HS-5 (cell line): ENCODE measurements at places on chromosomes 13 and 19.

DNA sequence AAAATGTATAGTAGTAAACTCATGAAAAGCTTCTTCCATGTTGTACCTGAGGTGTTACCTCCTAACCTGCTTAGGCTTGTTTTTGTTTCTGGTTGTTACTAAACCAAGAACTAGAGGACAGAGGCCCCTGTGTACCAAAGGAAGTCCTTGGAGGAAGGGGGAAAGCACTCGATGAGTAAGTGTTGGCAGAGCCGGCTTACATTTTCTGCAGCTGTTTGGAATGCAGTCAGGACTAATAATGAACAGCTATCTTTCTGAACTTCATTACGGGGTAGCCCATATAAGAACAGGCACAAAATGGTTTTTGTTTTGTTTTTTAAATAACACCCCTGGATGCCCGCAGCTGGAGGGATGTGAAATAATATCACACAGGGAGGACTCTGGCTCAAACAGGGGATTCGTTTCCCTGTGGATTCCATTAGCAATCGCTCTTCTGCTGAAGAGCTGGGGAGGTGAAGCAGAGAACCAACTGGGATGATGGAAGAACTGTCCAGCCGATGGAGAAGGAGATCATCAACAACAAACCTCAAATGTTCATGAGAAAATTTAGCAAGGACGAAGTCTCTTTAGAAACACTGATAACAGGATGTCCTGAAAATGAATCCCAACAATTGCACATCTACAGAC lies 214.2 kb upstream of the MAB21L1 start:
- DNase-seq: no peak

GRCh38 chr13:93412676-93413075 lies 186.1 kb downstream of the GPC6 start:
- DNase-seq: no peak

DNA sequence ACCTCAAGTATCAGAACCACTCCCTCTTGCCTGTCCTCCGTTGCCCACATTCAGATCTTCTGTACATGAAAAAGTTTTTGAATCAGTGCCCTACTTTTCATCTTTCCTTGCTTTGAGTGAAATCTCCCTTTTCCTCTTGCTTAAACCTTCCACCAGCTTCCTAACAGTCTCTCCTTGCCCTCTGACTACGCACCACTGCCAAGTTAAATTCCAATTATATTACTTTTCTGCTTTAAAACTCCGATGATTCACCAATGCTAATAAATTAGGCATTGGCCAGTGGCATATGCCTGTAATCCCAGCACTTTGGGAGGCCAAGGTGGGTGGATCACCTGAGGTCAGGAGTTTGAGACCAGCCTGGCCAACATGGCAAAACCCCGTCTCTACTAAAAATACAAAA lies 30.7 kb upstream of the RFXAP start:
- DNase-seq: peak; percentile 20

GRCh38 chr13:93767917-93768409 lies 541.4 kb downstream of the GPC6 start:
- no peak for DNase-seq

GRCh38 chr13:51818276-51818675 lies 14.3 kb upstream of the DHRS12 start:
- DNase-seq: no peak

- DNase-seq: no peak
Measured at GRCh38 chr13:87878706-87879105, 207.5 kb downstream of the SLITRK5 start.

- no peak for DNase-seq
Measured at GRCh38 chr19:9835507-9835949, 410 bp downstream of the PIN1 start.

DNA sequence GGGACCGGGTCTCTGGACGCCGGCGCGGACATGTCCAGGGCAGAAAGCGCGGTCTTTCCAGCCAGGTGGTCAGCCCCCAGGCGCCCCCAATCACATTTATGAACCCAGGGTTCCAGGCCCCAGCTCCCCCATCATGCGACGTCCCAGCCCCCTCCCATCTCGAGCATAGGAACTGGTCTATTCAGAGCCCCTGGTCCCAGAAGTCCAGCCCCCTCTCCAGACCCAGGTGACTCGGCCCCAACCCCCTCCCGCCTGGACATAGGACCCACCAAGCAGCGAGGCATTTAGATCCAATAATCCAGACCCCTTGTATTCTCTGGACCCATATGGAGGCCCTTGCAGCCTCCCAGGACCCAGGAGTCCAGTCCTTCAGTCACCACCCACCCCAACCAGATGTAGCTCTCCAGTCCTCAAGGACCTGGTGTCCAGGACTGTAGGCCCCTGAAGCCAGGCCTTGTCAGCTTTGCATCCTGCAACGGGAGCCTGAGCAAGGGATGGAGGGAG lies 501 bp downstream of the APLP1 start:
- DNase-seq: no peak

DNA sequence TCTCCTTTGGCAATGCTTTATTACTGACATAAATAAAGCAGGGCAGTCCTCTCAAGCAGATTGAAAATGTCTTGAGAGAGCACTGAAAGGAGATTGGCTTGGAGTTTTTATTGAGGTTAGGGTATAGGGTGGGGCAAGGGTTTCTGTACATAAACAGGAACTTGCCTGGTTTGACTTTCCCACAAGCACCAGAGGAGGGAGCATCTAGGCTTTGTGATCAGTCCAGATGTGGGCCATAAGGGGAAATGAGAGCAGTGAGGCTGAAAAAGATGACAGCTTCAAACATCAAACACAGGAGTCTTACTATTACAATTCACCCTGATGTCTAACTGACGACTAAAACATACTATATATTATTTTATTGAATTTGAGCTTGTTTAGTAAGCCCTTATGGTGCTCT lies 260.9 kb downstream of the MTUS2 start:
- DNase-seq: no peak

DNA sequence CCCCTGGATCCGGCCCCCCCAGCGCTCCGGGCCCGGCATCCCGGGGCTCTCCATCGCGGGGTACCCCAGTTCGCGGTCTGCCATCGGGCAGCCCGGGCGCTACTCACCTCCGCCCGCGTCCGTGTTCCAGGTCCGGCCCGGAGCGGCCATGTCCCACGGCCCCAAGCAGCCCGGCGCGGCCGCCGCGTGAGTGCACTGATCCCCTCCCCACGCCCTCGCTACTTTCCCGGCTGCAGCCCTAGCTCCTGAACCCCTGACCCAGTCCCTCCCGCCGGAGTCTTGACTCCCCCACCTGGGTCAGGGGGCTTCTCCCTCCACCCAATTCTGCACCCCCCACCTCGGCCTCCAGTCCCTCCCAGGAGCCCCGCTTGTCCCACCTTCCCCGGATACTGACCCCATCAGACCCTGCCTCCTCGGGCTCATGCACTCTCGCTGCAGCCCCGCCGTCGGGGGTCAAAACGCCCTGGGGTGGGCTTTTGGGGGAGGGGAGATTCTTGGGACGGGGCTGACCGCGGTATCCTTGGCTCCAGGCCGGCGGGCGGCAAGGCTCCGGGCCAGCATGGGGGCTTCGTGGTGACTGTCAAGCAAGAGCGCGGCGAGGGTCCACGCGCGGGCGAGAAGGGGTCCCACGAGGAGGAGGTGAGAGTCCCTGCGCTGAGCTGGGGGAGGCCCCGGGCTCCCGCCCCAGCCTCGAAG lies 566 bp downstream of the HMG20B start:
- no peak for DNase-seq

- DNase-seq: no peak
Measured at GRCh38 chr13:80817979-80818378, 477.1 kb upstream of the SPRY2 start.

DNA sequence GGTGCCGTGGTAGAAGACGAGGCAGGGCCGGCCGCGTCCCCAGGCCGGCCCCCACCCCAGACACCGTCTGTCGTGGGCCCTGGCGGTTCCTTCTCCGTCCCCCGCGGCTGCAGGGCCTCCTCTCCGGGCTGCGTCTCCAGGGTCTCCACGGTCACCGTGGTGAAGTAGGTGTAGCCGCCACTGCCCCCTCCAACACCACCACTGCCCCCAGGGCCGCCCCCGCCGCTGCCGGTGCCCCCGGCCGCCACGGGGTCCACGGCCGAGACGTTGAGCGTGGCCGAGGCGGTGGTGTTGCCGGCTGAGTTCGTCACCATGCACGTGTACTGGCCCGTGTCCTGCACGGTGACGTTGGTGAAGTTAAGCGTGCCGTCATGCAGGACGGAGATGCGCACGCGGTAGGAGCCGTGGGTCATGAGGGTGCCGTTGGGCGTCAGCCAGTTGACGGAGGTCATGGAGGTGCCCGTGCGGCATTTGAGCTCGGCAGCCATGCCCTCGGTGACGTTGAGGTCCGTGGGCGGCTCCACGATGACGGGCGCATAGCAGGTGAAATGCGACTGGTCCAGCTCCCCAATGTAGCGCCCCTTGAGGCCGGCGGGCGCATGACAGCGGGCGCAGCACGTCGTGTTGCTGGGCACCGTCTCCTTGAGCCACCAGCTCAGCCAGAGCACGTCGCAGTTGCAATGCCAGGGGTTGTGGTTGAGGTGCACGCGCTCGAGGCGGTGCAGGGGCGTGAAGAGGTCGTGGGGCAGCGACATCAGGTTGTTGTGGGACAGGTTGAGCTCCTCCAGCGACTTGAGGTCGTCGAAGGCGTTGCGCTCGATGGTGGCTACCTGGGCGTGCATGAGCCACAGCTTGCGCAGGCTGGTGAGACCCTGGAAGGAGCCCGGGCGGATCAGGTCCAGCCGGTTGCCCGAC lies 4.6 kb upstream of the ASPDH start:
- no peak for DNase-seq

DNA sequence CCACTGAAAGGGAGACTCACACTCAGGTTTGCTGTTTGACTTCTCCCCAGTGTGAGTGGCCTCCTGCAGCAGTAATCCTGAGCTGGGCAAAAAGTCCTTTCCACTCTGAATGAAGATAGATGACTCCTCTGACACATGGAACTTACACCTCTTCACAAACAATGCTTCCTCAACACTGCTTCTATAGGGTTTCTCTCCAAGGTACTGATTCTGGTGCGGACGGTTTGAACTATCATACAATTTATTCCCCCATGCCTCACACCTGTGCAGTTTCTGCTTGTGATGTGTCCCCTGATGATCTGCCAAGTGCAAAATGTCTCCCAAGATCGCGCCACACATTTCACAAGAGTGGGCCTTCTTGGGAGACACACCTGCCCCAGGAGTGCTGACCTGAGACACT lies 7.6 kb downstream of the ZNF418 start:
- DNase-seq: no peak

GRCh38 chr13:50244713-50245574 lies 229.7 kb downstream of the KCNRG start:
- DNase-seq: peak; percentile 39

DNA sequence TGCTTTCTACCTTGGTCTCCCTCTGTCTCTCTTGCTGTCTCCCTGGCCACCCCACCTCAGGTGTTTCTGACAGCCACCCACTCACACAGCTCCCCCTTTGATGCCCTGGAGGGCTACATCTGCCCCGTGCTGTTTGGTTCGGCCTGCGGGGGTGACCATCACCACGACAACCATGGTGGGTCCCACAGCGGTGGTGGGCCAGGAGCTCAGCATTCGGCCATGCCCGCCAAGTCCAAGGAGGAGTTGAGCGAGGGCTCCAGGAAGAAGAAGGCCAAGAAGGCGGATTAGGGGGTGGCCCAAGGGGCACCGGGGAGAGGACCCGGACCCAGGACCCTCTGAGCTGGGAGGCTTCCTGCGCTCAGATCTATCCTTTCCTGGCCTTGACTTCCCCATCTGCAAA lies 27.1 kb downstream of the TMEM38A start:
- DNase-seq: no peak

GRCh38 chr19:43675269-43675879 lies 5.4 kb upstream of the PLAUR start:
- no peak for DNase-seq

- DNase-seq: no peak
Measured at GRCh38 chr19:34961775-34962686, 2.0 kb downstream of the ZNF792 start.

DNA sequence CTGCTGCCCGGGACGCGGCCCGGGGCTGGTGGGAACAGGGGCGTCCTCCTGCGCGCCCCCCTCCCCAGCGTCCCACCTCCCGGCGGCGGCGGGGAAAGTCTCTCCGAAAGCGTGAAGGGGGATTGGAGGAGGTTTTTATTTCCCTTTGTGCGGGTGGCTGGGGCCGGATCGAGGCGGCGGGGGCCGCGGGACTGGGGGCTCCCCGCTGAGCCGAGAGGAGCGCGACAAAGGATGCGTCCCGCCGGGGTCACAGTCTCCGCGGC lies 132 bp downstream of the SHD start:
- no peak for DNase-seq

- DNase-seq: no peak
Measured at GRCh38 chr19:12783291-12783848, 7.9 kb upstream of the JUNB start.

DNA sequence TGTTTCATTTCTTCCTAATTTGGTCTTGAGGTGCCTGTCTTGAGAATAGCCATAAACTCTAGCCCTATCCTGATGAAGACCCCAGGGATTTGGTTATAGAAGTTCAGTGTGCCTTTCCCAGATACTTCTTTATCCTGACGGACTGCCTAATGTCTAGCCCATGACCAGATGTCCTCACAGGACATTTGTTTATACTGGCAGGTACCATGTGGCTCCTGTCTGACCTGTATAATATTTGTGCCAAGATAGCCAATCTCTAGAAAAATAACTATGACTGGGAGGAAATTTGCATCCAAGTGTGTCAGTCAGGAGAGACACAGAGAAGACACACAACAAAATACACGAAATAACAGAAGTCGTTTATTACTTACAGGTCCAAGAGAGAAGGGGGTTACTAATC lies 69.2 kb upstream of the MIR17HG start:
- no peak for DNase-seq

GRCh38 chr19:35882114-35882832 lies 13.9 kb downstream of the APLP1 start:
- DNase-seq: peak; percentile 49

GRCh38 chr19:48064509-48064908 lies 20.6 kb upstream of the CABP5 start:
- peak; percentile 26 for DNase-seq

GRCh38 chr13:24152292-24153214 lies 8.0 kb upstream of the SPATA13 start:
- no peak for DNase-seq

DNA sequence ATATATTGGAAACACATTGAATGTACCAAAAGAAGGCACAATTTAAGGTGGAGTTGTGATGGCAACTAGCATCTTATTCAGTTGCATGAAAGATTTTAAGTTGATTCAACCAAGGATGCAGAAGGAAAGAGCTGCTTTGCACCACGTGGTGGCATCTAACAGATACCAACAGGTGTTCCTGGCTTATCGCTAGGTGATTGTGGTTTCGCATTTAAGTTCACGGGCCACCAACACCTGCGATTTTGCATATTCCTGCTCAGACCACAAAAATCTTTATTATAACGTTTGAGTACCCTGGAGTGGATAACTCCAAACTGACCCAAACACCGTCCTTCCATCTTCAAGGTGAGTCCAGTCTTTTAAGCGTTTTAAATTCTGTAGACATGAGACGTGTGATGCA lies 45.3 kb downstream of the RGCC start:
- no peak for DNase-seq

- no peak for DNase-seq
Measured at GRCh38 chr13:98013241-98013640, 59.8 kb downstream of the IPO5 start.

- DNase-seq: no peak
Measured at GRCh38 chr19:40200341-40201099, 9.3 kb downstream of the MAP3K10 start.
